Stimulated activated CD4-positive, alpha-beta T cell treated with anti-CD3 and anti-CD28 coated beads, TNF-alpha, amount 100 ng/mL, for 24 hours (primary cell): ENCODE measurements at places on chromosomes 7 and 10.

- DNase-seq, result no peak
Observed at GRCh38 chr7:11749629-11750028, 82.4 kb downstream of the THSD7A start.

DNA sequence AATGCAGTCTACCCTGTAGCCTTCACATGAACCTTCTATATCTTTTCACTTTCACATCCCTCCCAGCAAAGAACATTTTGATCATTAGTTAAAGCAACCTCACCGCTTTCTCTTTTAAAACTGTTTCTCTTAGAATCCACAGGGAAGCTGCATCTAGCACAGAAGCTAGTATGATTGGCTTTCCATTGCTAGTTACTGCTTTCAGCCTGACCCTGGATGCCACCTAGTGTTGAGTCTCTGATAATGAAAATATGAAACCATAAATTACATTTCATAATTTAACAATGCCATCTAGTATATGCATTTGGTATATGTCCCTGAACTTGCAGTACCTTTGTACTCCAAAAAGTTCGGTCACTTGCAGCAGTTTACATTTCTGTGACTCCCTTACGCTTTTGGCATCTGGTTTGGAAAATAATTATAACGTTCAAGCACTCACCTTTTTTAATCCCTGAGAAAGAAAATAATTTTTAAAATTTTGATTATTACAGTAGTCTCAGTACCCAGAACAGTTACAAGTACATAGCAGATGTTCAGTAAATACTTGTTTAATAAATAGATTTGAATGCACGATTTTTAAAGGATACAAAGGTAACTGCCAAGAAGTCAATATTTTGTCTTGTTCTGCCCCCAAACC lies 22.7 kb downstream of the CISD1 start:
- no peak for DNase-seq

DNA sequence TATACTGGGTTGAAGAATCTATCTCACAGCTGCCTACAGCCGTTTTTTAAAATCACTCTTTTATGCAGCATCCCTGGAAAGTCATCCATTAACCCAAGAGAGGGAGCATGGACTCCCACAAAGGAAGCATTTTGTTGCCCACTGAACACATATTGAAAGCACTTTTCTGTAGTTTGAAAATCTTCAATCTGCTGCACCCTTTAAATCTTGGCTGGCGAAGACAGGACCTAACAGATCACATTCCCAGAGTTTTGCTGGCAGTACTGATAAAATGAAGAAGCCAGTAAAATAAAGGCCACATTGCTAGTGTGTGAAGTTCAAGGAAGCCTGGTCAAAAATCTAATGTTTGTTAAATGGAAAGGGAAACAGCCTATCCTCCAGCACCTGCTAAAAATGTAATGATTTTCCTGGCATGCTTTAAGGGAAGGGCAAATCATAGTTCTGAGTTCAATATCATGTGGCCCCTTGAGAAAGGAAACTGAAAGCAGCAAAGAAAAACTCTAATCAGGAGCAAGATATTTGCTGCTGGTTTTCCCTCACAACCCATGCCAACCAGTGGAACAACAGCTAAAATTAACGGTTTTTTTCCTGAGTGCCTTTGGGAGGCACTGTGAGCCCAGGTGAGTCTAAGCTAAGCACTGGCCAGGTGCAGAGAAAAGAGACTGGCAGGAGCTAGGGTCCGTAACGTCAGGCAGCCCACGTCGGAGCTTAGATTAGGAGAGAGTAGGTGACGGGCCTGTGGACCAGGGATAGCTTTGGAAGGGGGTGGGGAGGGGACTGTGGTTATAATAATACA lies 97.9 kb upstream of the PALS2 start:
- no peak for DNase-seq

DNA sequence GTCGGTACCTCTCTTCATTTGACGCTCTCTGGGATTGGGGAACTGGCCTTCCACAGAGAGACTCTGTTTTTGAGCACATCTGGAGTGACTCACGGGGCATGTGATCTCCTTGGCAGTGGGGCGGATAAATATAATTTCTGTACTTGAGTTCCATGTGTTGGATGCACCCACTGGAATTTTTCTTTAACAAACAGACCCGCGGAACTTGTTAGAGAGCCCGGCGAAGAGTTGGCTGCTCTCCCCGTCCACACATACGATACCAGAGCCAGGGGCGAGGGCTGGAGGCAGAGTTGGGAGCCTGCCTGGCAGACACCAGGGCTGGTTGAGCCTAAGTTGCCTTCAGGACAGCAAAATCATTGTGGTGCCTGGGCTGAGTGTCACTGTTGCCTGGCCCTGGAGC lies at the start of gene FAM180A:
Gene FAM180A (minus strand): TSS at position 44 of the 400 bp plus-strand sequence. CDS start 233 bp downstream, outside the sequence.
- DNase-seq, result no peak

DNA sequence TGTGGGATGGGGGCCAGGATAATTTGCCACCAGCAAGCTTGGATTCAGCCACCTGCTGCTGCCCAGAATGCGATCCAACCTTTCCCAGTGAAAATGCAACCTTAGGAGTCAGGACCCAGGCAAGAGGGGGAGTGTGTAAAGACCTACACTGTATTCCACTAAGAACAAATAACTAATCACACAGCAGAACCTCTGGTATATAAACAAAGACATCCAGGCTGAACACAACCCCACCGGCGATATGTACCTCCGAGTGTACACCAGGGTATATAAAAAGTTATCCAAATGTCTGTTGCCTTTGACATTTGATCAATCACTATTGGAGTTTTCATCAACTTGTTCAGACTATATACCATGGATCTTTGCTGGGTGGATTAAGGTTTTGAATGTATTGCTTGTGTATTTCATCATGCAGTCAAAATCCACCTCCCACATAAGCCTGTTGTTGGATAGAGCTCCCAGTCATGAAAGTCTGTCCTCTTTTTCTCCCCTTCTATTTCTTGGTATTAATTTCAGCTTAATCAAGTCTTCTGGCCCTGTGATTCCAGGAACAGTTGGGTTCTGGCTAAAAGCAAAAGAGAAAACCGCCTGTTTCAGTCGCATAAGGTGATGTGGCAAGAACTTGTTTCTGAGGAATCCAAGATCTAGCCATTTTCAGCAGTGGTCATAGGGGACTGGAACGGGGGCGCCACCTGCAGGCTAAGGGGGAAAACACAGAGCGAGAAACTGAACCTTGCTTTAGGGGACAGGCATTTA lies 290.7 kb downstream of the CCDC3 start:
- DNase-seq, result peak; percentile 73

GRCh38 chr10:29050081-29050480 lies 238.8 kb upstream of the LYZL1 start:
- DNase-seq, result no peak

DNA sequence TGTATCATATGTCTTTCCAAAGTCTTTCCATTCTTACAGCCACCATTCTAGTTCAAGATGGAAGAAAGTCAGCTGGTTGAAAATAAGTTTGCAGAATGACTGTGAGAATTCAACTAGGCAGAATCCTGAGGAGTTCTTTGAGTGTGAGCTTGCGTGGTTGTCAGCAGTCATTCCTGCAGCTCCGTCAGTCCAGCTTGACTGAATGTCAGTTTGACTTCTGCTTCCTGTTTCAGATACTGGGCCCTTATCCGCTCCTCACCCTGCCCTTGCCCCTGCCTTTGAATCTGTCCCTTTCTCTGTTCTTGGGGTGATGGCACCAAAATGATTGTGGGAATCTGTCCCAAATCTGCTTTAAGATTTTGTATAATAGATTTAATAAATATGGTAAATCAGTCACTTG lies 27.8 kb downstream of the SLC26A5 start:
- no peak for DNase-seq

- no peak for DNase-seq
Observed at GRCh38 chr7:2001601-2002442, 230.9 kb downstream of the MAD1L1 start.

DNA sequence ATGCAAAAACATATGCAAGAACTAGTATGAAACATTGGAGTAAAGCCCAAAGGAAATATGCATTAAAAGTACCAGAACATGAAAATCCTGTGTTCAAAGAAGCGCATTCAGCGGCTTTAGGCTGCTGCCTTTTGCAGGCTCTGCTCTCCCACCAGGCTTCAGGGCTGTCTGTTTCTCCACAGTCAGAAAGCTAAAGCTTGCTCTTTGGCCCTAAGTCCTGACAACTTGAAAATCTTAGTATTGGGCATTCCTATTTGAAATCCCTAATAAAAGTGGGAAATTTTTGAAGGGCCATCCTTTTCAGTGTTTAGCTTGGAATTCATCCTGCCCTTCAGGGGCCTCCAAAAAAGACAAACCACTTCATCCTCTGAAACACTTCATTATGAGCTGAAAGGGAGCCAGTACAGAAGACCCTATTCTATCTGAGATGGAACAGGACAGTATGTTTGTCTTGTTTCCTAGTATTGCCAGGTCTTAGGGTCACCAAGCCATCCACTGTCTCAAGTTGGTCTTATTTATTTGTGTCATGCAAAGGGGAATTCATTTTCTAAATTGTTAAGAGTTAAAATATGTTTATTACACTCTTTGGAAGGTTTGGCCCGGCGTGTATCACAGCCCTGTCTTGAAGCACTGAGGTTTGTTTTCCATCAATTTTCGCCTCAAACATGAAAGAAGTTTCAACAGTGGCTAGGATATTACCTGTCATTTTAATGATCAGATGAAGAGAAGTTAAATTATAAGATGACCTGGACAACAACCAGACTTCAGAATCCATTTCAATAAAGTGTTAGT lies 326.3 kb upstream of the BMPER start:
- no peak for DNase-seq

DNA sequence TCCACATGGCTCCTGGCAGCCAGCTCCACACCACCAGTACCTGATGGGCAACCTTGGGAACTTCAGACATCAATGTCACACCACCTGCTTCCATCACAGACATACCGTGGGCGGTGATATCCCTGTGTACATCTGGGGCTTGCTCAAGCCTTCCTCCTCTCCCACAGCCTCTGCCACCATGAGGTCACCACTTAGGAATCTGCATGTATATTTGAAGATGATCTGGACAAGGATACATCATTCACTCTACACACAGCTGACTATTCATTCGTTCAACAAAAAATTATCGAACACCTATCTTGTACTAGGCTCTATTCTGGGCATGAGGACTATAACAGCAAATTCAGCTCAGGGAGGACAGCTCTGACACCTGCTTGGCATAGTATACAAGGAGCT lies 6.8 kb downstream of the DLG5 start:
- DNase-seq, result no peak

- DNase-seq, result no peak
Observed at GRCh38 chr7:70446448-70447143, 685.3 kb upstream of the GALNT17 start.

DNA sequence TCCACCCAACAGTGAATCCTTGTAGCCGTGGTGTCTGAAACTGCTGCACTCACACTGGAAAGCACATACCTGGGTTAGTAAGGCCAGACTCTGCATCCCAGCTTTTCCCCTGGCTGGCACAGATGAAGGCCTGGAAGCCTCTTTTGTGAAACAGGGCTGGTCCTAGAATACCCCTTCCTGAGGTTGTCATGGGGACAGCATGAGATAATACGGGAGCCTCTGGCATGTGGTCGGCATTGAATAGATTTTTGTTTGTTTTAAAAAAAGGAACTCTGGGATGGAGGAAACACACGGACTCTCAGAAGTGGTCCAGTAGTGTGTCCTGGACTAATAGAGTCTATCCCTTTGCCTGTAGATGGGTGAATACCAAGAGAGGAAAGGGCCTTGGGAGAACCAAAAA lies 129.7 kb downstream of the TMEM178B start:
- DNase-seq, result no peak

- no peak for DNase-seq
Observed at GRCh38 chr7:116240024-116240668, 29.8 kb downstream of the TES start.
